Tibial nerve (tissue), 4 donors: ENCODE measurements at places on chromosomes 1 and 21. TPM values are rescaled to one million over a fixed set of nuclear protein-coding genes. Genes with fewer than 3 reads are reported as not detected.

EFCAB14 gene
- 81.0 TPM for total RNA-seq

GRCh38 chr1:9149837-9150581, 21.1 kb upstream of the GPR157 start:
- DNase-seq, result no peak

DNA sequence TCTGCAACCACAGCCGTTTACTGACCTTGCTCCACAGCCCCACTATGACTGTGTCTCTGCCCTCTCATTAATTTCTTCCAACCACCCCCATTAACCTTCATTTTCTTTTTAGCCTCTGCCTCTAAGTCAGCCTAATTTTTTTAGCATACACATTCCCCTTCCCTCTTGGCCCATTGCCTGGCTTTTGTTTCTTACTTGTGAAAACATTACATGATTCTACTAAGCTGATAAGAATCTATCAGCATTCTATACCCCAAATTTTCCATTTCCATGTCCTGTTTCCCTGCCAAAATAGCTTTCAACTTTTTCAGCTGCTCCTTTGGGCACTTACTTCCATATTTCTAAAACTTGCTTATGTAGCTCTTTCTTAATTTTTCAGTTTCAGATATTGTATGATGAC, 79.8 kb downstream of the PCP4 start:
- DNase-seq, result no peak

- no peak for DNase-seq
Observed at GRCh38 chr1:157399984-157400382, 152.3 kb downstream of the FCRL5 start.

DNA sequence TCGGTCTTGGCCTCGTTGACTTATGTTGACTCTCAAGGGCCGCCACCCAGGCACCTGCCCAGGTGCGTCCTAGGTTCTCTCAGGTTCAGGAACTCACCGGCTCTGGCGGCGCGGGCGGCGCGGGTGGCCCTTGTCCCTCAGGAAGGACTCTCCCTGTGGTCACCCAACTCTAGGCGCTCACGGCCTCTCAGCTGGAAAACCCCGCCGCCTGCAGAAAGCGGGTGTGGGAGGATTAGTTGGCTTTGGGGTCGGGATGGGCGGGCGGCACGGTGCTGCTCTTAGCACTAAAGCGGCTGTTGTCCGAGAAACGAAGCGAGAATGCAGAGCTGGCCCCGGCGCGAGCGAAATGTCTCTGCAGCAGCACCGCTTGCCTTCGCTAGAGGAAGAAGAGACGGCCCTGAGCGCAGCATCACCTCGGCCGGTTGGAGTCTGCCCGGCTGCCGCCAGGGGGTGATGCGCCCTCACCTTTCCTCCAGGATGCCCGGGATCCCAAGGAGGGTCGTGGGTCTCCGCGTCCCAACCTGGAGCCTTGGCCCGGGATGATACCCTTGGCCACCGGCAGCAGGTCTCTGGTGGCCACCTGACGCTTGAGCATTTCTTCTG, 8.1 kb upstream of the TADA1 start:
- DNase-seq, result no peak
